Aorta (tissue), 5 donors: ENCODE measurements at places on chromosomes 4 and X.

- no peak for DNase-seq
Observed at GRCh38 chr4:118867311-118868067, 21.2 kb upstream of the SYNPO2 start.

DNA sequence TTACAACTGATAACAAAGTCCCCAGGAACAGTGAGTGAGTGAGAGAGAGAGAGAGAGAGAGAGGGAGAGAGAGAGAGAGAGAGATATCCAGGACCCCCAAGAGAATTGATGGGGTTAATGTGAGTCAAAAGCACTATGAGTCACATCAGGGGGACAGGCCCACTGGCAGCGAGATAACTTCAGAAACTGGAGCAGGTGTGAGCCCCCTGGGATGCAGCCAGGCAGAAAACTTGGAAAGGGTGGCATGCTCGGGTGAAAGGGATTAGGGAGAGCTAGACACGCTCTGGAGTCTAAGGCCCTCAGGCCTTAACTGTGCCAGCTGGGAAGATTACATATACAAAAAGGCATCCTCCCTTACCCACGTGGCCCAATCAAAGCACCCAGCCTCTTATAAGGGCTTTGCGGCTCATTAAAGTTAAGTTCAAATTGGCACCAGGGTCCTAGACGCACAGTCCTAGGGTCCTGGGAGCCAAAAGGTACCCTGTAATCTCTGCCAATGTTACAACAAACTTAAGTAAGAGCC is 841 bp downstream of the ACOT9 start:
- DNase-seq = no peak

- peak; percentile 76 for DNase-seq
Observed at GRCh38 chrX:150692831-150693724, at the start of gene MTMR1. MTMR1 (plus strand) TSS chrX:150693396; CDS start chrX:150693531, 135 bp downstream.

GRCh38 chr4:39541987-39542610 is 14.9 kb upstream of the UGDH start:
- DNase-seq = no peak

- DNase-seq = no peak
Observed at GRCh38 chrX:149120459-149120858, 384.6 kb downstream of the IDS start.

GRCh38 chrX:9847071-9847470 is 60.8 kb downstream of the SHROOM2 start:
- no peak for DNase-seq

DNA sequence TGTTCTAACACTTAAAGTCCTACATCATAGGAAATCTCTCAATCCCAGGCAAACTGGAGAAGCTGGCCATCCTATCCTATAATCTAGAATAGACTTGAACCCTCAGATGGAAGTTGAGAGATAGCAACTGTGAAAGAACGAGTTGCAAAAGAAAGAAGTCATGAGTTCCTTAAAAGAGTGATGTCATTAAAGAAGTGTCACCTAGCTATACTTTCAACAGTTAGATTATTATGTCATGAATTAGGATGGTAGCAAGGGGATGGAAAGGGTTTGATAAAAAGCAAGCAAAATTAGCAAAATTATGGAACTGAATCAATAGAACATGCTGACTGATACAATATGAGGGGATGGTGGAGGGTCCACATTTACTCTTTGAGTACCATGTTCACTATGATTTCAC is 7.1 kb upstream of the MAPK10 start:
- no peak for DNase-seq

DNA sequence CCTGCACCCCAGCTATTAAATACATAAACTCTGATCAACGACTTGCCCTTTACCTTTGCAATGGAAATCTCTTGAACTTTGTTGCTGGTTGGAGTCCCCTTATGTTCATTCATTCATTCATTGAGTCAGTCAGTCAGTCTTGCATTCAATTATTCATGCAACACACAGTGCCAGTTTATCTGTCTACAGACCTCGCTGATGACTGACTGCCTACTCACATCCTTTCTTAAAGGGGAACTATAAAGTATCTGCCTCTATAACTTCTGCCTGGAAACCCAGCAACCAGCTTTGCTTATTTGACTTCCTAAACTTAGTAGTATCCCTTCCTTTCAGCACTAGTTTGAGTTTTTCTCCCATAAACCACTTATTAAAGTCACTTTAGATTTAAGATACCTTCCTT is 620.8 kb upstream of the ADGRL3 start:
- no peak for DNase-seq

DNA sequence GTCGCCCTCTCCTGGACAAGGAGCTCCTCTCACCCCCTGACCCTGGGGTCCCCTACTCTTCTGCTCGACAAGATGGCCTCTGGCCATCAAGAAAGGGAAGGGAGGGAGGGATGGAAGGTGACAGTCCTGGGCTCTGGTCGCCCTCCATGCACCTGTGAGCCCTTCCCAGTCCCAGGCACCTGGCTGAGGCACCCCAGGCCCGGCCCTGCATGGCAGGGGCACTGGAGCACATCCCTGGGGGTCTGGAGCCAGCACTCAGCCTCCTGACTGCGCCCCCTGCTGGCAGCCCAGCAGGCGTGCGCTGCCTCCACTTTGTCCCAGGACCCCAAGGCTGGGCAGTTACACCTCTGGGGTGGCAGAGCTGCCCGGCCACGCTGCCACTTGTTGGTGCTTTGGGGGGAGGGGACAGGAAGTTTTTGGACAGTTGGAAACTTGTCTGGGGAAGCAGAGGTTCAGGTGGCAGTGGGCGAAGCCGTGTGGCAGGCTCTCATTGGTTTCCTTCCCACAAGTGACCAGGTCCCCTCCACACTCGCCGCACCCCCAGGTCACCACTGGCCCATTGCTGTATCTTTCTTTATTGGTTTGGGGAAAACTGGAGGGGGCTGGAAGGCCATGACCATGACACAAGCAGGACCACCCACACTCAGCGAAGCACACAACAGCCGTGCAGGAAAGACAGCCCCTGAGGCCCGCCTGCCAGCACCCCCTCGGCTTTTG is 4.3 kb downstream of the PNCK start:
- peak; percentile 73 for DNase-seq

- DNase-seq = no peak
Observed at GRCh38 chr4:33493231-33493630, 2751.1 kb downstream of the ARAP2 start.

- DNase-seq = no peak
Observed at GRCh38 chr4:98341309-98341708, 80.1 kb downstream of the RAP1GDS1 start.

- DNase-seq = no peak
Observed at GRCh38 chr4:184250795-184251669, 33.4 kb upstream of the ENPP6 start.

- DNase-seq = no peak
Observed at GRCh38 chrX:133579631-133580030, 164.3 kb upstream of the GPC4 start.

DNA sequence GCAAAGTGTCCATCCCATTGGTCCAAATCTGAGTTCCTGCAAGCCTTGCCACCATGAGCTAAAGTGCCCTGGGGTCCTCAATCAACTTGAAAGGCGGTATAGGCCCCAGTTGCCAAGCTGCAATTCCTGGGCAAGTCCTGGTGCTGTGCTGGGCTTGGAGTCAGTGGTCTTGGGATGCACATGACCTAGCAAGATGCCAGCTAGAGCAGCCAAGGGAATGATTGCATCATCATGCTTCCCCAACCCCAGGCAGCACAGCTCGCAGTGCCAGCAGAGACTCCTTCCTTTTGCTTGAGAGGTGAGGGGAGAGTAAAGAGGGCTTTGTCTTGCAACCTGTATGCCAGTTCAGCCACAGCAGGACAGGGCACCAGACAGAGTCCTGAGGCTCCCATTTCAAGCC is 50.5 kb downstream of the KCNIP4 start:
- no peak for DNase-seq

DNA sequence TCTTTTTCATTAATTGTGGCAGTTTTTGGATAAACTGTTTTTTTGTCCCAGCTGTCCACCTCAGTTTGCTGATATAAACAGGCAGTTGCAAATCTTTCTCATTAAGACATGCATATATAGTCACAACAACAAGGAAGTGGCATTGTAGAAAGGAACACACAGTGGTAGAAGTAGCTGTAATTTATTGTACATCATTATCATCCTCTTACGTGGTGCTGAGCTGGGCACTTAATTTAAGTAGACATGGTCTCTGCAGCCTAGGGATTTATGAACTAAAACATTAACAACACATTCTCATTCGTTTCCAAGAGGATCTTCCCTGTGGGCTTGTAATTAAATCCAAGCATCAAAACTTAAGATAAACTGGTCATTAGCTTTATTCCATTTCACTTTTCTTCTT is 500.2 kb downstream of the INPP4B start:
- no peak for DNase-seq

GRCh38 chr4:173367285-173367684 is 3.5 kb upstream of the SAP30 start:
- DNase-seq = no peak

DNA sequence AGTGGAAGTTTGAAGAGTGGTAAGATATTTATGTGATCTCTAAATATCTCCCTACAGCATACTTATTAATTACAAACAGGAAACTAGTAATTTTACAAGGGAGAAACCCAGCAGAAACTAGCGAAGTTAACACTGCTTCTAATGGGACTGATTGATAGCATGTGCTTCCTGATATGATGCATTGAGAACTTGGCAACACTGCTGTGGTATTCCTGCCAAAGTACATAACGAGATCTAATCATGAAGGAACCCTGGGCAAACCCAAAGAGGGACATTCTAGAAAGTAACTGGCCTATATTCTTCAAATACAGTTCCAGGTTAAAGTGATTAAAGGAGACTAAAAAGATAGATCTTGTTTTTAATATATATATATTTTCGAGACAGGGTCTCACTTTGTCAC is 4.6 kb upstream of the GPR34 start:
- no peak for DNase-seq
